ENCODE measurements at places on chromosomes 2 and 18.

- DNase-seq, result no peak
These were observed 31.9 kb downstream of the NRP2 start for GRCh38 chr2:205714058-205714776.

DNA sequence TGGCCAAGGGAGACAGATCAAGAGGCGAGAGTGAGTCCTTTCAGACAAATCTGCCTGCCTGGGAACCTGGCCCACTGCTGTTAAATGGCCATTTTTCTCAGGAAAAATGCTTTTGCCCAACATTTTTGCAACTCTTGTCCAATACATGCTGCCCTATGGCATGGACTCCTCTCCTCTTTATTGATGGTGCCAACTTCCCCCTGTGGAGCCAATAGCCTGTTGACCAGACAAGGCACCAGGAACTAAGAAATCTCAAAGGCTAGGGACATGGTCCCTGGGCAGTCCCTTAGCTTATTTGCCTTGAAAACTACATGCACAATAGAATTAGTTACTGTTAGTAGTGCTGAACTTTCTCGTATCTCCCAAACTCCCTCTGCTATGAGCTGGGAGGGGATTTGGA is 91.8 kb upstream of the ACVR1C start:
- DNase-seq, result no peak

DNA sequence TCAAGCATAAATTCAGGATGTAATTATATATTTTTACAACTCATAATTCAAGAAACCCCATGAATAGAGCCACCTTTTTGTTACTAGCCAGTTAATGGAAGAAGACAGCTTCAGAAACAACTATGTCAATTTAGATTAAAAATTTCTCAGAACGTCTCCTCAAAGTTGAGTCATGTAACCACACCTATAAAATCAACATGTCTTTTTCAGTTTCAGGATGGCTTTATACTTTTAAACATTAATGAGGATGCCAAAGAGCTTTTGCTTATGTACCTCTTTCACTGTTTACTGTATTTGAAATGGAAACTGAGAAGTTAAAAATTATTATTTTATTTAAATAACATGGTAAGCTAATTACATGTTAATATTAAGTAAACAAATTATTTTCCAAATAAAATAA is 280.1 kb downstream of the PTH2R start:
- DNase-seq, result no peak

DNA sequence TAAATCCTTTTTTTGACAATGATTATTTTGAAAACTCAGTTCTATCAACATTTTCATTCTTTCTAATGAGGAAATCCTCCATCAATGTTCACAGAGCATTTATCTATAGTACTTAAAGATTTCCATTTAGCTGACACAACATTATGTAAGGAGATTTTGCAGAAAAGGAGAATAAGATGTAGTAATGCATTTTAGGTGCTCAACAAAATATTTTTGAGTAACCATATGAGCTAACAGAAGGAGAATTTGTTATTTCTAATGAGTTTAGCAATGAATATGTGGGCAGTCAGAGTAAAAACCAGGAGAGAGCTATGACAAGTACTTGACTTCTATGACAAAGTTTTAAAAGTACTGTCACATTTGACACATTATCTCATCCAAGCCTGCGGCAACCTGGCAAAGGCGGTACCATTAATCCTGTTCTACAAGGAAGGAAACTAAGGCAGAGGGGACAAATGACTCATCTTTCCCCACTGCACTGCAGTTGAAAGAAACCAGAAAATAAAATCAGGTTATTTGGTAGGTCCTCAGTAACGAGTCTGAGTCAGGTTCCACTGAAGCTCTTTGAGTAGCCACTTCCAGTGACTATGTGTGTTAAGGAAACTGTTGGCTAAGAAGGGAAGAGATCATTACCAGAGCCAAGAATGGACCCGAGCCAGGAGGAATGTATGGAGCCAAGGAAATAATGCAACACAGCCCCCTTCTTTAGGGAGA is 134.1 kb upstream of the ITGB6 start:
- no peak for DNase-seq

DNA sequence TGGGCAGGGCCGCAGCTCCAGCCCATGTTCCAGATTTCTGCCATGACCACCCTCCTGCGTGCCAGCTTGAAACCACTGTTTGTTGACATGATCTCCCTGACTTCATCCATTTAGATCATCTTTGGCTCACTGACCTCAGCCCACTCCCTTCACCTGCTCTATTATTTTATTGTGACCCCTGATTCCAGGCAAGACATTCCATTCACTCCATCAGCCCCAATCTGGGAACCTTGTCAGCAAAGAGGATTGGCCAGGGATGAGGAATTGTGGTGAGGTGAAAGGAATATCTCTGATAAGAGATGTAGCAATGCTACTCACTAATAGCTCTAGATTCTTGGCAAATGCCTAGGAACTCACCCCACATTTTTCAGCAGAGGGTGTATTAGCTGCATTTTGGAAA is 174.2 kb downstream of the TMEM247 start:
- DNase-seq, result no peak

DNA sequence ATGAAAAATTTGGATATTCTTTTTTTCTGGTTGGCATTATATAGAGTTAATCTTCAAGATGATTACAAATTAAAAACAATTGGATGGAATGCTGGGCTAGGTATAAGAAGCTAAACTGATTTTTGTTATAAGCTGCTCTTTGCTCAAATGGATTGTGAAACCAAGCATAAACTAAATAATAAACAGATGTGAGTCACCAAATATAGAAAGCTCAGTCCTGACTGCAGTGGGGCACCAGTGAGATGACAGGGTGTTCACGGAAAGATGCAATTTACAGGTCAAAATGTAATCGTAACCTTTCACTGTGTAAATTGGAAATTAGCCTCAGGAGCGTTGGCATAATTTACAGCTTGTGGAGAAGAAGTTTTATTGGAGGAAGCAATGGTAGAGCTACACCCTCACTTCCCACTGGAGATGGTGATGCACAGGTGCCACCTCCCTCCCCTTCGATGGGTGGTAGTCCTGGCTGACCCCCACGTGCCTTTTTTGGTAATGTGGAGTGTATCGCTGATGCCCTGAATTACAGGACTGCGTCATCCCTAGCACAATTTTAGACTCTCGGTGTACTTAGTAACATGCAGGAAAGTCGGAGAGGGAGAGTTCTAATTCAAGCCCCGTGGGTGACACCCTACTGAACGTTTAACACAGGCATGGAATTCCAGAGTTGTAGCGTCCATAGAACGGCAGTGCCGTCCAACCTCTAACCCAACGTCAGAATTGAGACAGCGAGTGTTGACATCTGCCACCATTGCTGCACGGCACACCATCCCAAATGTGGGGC is 73.9 kb upstream of the NFATC1 start:
- no peak for DNase-seq
